ENCODE measurements at places on chromosomes 13 and 19.

- no peak for DNase-seq
These were observed 27.8 kb downstream of the NFIX start for GRCh38 chr19:13022859-13023636.

GRCh38 chr19:6806488-6806887 lies 34.0 kb downstream of the VAV1 start:
- no peak for DNase-seq

GRCh38 chr19:11821474-11822109 lies 7.5 kb downstream of the ZNF440 start:
- DNase-seq: no peak

DNA sequence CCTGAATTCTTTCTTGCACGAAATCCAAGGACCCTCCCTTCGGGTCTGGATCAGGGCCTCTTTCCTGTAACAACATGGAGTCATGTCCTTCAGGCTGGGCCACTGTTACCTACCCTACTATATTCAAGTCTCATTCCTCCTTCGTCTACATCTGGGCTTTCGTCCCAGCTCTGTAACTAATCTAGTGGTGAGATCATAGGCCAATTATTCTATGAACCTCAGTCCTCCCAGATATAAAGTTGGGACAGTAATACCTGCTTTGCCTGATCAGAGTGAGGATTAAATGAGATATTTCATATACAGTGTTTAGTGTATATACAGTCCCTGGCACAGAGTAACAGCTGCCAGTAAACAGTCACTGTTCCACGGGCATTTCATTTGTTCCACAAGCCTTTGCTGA lies 48.3 kb upstream of the ATP12A start:
- DNase-seq: no peak

DNA sequence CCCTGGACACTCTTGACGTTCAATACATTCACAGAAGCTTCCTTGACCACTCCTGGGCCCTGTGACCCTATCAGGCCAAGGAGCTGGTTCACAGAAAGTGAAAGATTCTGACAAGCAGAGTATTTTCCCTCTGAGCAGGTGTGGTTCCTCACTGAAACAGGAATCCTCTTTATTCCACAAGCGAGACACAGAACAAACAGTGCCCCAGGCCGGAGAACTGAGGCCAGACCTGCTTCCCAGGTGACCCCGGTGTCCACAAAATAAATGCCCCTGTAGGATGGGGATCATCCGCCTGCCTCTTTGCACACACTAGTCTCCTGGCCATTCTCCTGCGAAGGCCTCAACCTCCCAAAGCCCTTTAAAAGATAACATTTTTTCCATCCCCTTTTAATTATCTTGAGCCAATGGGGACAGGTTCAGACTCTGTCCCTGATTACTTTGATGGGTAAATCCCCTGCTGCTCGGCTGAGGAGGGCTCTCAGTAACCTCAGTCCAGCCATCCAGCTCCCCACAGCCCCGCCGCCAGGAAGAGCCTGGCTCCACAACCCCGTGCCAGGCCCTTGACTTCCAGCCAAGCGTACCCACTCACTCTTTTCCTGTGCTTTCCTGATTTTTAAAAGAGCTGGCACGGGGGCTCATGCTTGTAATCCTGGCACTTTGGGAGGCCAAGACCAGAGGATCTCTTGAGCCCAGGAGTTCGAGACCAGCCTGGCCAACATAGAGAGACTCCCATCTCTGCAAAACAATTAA lies 129.1 kb downstream of the FOXO1 start:
- no peak for DNase-seq

DNA sequence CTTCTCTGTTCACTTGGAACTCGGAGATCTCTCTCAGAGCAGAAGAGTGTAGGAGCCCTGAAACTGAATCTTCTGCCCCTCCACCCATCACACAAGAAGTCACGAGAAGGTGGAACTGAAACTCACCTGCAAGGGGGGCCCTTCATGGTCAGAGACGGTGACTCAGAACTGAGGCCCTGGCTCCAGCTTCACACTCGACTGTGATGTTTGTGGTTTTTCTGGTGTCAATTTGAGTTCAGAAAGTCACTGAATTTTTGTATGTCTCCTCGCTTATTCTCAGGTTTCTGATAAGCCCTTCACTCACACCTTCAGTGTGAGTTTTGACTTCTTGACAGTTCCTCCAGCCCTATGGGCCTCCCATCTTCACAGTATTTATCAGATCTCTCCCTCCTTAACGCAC lies 23.1 kb downstream of the SIGLEC5 start:
- DNase-seq: no peak

DNA sequence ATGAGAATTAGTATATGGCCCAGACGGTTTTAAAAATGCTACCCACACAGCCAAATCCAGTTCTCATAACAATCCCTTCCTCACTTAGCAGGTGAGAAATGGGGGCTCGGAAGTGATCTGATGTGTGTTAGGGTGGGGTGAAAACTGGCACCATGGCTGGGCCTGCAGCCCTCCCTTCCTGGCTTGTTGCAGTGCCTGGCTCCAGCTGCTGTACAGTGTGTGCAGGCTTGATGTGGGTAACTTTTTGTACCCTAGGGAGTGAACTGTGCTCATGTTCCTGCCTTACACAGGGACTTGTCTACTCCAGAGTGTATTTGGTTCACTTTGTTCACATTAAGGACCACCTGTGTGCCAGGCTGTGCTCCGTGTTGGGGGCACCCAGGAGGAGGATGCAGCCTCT lies 177.2 kb downstream of the LMO7 start:
- no peak for DNase-seq

DNA sequence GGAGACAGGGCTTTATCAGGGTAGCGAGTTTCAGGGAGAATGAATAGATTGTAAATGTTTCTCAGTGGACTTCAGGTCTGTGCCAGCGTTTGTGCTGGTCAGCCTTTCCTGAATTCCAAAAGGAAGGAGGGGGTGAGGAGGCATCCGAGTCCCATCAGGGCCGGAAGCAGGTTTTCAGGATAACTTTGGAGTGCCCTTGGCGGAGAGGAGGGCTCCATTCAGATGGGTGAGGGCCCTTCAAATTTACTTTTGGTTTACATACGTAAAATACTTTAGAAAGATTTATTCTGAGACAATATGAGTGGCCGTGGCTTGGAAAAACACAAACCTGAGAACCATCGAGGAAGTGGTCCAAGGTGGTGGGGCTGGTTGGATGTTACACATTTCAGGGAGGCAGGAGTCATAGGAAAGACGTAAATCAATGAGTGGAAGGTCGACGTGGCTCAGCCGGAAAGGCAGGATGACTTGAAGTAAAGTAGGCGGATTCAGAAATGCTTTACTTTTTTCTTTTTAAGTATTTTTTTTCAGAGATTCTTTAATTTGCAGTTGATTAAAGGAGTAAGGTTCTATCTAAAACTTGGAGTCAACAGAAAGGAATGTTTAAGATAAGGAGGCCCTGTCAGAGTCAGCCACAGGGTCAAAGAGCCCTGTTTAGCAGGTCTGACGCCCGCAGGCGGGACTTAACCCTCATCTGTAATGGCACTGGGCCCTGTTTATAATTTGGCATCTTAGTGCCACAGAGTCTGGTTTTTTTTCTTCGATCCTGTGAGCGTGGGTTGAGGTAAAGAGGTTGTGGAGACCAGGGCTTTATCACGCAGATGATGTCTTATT lies 32.8 kb downstream of the ATP11A start:
- no peak for DNase-seq

- DNase-seq: no peak
These were observed 6.5 kb downstream of the UNC13A start for GRCh38 chr19:17681505-17682125.

GRCh38 chr19:2847507-2847906 lies 6.2 kb downstream of the ZNF555 start:
- no peak for DNase-seq

DNA sequence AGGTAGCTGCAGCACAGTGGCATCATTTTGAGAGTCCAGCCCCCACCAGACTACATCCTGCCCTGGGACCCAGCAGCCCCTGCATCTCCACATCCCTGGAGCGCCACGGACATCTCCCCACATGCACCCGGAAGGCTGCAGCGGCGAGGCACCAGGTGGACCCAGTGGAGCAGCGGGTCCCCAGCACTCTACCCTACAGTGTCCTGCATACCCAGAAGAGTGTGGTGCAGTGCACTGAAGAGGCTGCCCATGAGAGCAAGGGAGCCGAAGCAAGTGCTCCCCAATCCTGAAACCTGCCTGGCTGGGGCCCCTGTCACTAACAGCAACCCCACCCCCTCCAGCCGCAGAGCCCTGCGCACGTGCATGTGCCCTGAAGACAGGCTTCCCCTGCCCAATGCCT lies 21.3 kb upstream of the SLC7A9 start:
- DNase-seq: no peak

- no peak for DNase-seq
These were observed 193.8 kb downstream of the KATNAL1 start for GRCh38 chr13:30113551-30113950.

Measured in esophagus squamous epithelium (tissue), 5 donors.